Activated T-cell treated with anti-CD3 and anti-CD28 coated beads for 24 hours (primary cell): ENCODE measurements at places on chromosomes 1 and 21.
A peak's percentile ranks its signal among the peaks of the same experiment; 100 is the strongest.

- DNase-seq, result peak; percentile 59
These were observed 12.6 kb downstream of the PYCR2 start for GRCh38 chr1:225911191-225912130.

GRCh38 chr1:152160576-152160975 is 1.5 kb upstream of the RPTN start:
- no peak for DNase-seq

DNA sequence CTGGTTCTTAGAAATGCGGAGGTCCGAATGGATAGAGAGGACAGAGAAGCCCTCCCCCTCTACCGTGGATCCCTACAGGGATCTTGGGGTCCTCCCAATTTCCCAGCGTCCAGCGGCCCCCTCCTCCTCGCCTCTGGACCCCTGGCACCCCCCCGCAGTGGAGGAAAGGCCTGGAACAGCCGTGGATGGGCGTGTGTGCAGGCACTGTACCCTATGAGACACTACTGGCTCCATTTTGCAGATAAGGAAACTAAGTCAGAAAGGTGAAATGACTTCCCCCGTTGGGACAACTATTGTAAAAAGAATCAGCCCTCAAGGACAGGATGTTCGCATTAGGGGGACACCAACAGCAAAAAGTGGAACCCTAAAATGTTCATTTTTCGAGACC is 931 bp upstream of the CLSTN1 start:
- DNase-seq, result no peak

DNA sequence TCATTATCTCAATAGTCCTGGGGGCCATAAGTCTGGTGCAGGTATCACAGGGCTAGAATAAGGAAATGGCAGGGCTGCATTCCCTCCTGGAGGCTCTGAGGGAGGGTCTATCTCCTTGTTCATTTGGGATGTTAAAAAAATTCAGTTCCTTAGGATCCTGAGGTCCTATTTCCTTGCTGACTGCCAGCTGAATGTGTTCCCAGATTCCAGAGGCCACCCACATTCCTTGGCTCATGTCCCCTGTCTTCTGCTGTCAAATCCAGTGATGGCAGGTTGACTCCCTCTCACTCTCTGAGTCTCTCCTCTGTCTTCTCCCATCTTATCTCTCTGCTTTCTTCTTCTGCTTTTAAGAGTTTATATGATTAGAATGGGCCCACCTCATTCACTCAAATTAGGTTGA is 400.6 kb downstream of the PTPRU start:
- no peak for DNase-seq

GRCh38 chr1:200638073-200638472 is 17.5 kb upstream of the KIF14 start:
- no peak for DNase-seq

GRCh38 chr1:25148673-25149300 is 83.5 kb downstream of the SYF2 start:
- DNase-seq, result no peak

DNA sequence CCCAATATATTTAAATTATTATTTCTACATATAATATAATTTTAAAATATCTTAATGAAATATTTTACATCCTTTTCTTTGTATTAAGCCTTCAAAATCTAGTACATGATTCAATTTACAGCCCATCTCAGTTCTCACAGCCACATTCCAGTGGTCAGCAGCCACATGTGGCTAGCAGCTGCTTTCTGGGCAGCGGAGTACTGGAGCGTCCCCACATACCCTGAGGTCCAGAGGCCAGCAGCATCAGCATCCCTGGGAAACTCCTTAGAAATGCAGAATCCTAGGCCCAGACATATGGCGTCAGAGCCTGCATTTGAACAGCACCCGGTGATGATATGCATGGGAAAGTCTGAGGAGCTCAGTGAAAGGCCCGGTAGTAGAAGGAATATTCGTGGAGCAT is 8.6 kb upstream of the LHX4 start:
- DNase-seq, result no peak

DNA sequence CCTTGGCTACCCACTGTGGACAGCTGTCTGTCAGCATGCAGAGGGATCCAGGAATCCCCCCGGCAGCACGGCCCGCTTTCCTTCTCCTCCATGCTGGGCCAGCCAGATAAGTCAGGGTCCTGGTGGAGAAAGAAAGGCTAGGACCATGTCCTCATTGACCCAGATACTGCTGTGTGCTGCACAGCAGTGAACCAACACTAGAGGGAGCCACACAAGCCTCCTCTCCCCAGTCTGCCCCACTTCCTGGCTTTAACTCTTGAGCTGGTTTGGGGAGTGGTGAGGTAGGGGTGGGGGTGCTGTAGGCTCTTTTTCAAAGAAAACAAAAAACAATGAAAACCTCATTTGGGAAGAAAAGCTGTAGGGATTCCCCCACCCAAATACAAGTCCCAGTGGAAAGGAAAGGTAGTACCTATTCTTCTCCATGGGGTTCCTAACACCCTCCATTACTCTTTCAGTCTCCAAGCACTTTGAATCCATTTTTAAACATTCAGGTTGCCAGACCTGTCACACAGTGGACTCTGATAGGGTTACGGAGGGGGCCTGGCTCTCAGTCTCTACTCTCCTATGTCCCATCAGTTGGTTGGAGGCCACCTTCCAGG is 84.9 kb upstream of the CD1D start:
- DNase-seq, result no peak

DNA sequence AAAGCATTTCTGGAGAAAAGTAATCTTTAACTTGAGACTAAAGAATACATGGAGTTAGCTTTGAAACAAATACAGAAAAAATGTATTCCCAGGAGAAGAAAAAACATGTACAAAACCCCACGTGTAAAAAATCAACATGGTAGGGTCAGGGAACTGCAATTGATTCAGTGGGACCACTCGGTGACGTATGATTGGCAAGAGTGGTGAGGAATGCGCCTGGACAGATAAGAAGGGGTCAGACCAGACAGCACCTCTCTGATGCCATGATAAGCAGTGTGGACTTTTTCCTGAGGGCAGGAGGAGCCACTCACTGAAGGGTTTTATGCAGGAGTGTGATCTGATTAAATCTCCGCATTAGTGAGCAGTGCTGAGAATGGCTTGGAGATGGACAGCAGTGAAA is 142.5 kb downstream of the DAB1 start:
- DNase-seq, result no peak

DNA sequence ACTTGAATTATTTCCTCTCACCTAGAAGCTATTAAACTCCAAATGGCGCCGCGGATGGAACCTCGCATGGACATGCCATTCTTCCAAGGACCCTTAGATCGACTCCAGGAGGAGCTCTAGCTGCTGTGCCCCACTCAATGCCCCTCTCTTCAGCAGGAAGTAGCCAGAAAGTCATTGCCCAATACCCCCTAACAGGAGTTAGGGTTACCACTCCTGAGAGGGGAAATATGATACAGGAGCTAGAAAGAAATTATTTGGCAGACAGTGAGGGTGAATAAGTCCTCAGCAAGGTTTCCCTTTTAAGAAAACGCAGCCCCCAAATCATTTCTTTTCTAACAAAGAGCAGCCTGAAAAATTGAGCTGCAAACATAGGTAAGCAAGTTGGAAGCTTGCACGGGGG is 28.6 kb downstream of the TFB2M start:
- no peak for DNase-seq

DNA sequence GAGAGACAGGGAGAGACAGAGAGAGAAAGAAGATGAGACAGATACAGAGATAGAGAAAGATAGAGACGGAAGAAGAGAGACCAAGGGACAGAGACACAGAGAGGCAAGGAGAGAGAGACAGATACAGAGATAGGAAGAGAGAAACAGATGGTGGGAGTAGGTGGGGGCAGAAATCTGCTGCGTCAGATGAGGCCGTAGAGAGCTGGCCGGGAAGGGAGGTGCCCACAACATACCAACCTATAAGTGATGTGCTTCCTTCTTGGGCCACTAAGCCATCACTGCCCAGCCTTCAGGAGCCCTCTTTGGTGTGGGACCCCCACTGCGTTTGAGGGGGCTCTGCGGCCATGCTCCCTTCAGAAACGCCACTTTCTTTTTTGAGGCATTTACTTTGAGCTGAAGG is 307.6 kb upstream of the VAMP3 start:
- no peak for DNase-seq

DNA sequence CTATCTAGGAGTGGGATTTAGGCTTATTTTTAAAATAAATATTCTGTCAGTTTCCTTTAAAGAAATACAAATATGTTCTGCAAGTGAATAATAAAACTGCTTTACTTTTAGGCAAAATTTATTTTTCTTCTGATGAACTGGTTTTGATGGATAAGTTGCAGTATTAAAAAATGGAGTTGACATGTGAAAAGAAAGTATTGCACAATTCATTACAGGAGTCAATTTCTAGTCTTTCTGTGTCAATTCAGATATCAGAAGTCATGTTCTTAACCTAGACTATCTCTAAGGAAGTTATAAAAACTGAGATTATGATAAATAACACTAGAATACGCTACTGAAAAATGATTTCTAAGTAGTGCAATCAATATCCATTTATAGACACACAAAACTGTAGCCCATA is 270.2 kb upstream of the TMPRSS15 start:
- no peak for DNase-seq

- DNase-seq, result no peak
These were observed 5.1 kb downstream of the CAPZB start for GRCh38 chr1:19480282-19480681.

GRCh38 chr1:42280821-42281220 is 54.2 kb downstream of the FOXJ3 start:
- no peak for DNase-seq

- no peak for DNase-seq
These were observed 17.6 kb downstream of the ADPRS start for GRCh38 chr1:36106269-36106668.

DNA sequence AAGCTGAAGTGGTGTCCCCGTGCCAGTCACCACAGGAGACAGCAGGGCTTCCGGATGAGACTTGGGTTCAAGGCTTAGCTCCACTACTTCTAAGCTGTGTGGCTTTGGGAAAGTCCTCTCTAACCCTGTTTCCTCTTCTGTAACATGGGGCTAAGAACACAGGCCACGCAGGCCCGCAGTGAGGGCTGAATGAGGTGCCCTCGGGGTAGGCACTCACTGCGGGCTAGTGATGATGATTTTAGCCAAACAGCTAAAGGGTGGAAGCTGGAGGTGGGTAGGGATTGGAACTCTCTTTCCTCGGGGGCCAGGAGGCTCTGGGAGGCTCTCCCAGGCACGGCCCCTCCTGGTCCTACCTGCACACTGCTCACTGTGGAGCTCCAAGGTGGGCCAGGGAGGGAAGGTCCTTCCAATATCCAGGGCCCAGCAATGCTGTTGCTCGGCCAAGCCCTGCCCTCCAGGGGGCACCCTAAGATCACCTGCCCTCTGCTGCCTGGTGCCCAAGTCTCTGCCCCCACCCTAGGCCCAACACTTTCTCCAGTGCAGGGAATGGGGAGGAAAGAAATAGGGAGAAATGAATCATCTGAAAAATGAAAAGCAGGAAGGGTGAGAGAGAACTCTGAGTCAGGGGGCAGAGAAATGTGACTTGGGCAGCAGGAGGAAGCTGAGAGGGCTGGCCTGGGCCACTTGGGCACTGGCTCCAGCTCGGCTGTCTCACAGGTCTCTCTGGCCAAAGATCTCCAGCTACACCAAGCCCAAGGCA is 19.2 kb upstream of the EVA1B start:
- no peak for DNase-seq

GRCh38 chr1:203640723-203641502 is 14.3 kb downstream of the ATP2B4 start:
- DNase-seq, result no peak

DNA sequence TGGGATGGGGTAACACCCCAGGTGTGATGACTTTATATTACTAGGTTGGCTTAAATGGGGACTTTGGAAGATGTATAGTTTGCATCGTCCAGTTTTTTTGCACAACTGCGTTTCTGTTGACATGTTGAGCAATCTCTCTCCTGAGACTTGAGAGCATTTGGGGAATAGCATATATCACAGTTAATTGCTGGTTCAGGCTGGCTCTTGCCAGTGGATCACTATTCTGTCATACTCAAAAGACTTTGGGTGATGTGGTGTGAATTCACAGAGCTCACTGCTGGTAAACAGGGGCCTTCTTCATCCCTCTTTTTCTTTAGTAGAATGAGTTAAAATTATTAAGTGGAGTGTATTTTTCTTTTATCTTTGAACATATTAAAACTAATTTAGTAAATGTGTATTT is 44.3 kb downstream of the LHX9 start:
- DNase-seq, result no peak
